ENCODE measurements at places on chromosomes 13 and 19.

DNA sequence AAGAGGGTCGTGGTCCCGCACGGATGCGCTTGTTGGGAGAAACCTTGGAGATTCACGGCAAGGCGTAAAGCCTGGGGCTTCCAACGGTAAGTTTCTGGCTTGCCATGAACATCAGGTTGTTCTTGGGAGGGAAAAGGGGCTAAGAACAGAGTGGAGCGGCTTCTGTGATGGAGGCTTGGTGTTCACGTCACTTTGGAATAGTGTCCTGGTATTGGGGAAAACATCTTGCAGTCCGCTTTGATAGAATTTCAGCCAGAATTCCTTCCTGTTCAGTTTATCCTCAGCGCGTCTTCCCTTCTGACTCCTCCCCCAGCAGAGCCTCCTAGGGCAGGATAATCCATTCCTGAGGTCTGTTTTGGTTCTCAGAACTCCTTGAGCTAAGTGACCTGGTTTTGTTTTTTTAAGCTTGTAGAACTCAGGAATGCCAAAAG is 2.0 kb downstream of the KCTD15 start:
- DNase-seq = no peak

- no peak for DNase-seq
Observed at GRCh38 chr19:49125025-49125731, 5.8 kb downstream of the PPFIA3 start.

- no peak for DNase-seq
Observed at GRCh38 chr13:48906200-48906599, 69.5 kb upstream of the FNDC3A start.

DNA sequence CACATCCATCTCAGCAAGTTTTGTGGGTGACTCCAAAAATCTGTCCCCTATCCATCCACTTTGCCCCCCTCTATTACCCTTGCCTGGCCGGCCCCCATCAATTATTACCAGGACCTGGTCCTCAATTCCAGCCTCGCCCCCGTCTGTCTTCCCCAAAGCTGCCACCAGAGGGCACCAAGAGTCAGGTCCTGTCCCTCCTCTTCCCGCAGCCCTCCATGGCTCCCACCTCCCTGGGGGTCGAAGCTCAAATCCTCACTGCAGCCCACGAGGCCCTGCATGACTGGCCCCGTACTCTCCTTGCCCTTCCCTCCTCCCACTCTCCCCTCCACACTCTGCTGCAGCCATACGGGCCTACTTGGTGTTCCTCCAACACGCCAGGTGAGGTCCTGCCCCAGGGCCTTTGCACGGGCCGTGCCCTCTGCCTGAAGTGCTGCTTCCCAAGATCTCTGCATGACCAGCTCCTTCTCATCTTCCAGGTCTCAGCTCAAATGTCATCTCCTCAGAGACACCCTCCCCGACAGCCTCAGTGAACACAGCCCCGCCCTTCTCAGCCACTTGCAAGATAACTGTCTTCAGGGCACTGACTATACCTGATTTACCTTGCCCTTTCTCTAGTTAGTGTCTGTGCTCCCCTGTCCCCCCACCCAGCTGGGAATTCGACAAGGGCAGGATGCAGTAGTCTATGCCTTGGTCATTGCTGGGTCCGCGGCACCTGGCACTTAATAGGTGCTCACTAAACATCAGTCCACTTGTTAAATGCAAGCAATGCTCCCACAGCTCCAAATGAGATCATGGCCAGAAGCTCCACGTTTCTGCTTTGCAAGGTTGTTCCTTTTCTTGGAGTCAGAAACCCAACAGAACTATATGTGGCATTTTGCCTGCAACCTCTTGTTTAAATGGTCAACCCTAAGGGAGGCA is 16.8 kb upstream of the SEMA6B start:
- DNase-seq = peak; percentile 83

GRCh38 chr13:49454388-49455006 is 10.4 kb downstream of the SETDB2 start:
- DNase-seq = peak; percentile 54

All from GM20000 (cell line).